ENCODE measurements at places on chromosomes 7 and 10.

GRCh38 chr7:123209786-123210185 lies 10.0 kb upstream of the SLC13A1 start:
- no peak for DNase-seq

- no peak for DNase-seq
Measured at GRCh38 chr7:91347290-91347689, 83.1 kb downstream of the FZD1 start.

DNA sequence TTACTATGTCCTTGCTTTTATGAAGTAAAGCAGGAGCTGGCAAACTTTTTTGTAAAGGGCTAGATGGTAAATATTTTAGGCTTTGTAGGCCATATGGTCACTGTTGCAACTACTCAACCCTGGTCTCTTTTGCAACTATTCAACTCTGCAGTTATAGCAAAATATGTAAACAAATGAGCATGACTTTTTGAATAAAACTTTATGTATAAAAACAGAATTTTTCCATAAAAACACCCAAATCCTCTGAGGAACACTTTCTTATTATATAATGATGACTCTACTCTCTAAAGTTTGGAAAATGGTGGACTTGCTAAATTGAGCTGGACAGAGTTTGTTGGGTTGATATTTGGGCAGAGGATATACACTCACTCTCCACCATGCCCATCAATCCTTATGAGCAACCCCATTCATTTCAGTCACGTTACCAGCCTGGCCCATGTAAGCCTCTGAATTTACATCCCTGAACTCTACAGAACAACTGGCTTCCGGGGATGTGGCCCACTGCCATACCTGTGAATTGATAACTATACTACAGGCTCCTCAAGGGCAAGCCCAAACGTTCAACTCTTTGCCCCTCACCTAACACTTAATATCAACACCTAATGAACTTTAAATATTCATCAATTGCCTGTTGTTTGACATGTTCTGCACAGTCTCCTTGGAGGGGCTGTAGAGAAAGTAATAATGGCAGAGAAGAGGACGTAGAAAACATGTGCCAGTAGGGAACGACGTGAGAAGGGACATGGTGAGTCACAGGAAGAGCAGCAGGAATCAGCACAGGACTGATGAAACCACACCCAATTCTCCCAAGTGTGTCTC lies 37.6 kb downstream of the SGMS1 start:
- DNase-seq: no peak

GRCh38 chr10:8042721-8043568 lies 11.5 kb upstream of the GATA3 start:
- no peak for DNase-seq

- no peak for DNase-seq
Measured at GRCh38 chr7:128961030-128961659, 23.4 kb downstream of the IRF5 start.

GRCh38 chr7:26485367-26485934 lies 193.8 kb downstream of the SNX10 start:
- no peak for DNase-seq

DNA sequence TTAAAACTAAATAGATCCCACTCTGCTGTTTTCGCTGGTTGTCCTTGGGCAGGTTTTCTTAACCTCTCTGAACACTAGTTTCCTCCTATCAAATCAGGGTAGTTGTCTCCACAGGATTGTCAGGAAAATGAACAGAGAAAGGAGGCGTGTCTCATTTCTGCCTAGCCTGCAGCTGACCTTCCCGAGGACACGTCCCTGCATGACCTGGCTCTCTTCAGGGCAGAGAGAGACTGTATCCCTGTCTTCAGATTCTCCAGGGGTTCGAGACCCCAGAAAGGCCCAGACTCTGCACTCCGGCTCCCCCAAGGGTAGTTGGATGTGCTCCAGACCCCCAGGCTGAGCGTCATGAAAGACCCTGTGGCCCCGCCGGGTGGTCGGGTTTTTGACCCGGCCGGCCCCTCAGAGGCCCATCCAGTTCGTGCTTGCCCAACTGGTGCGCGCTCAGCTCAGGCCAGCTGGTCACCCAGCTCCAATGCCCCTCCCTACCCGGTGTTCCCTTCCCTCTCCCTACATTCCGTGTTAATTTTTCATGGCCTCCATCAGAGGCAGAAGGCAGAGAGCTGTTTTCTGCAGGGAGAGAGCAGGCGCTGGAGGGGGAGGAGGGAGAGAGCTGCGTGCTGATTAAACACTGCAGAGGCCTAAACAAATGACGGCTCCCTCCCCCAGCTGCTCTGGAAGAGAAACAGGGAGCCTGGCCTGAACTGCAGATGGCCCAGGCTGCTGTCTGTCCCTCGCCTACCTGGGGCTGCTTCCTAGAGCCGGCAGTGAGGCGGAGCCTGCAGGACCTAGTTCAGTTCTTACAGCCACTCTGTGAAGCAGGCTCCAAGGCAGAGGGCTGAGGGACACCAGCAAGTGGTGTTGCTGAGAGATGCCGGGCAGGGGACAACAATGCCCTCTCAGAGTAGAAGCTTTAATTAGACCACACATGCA lies 86.2 kb upstream of the PPIF start:
- no peak for DNase-seq

GRCh38 chr7:39153113-39153512 lies 175.4 kb downstream of the POU6F2 start:
- no peak for DNase-seq

GRCh38 chr7:40213856-40214255 lies 79.1 kb downstream of the SUGCT start:
- DNase-seq: no peak

GRCh38 chr10:33307835-33308234 lies 26.6 kb downstream of the NRP1 start:
- no peak for DNase-seq

DNA sequence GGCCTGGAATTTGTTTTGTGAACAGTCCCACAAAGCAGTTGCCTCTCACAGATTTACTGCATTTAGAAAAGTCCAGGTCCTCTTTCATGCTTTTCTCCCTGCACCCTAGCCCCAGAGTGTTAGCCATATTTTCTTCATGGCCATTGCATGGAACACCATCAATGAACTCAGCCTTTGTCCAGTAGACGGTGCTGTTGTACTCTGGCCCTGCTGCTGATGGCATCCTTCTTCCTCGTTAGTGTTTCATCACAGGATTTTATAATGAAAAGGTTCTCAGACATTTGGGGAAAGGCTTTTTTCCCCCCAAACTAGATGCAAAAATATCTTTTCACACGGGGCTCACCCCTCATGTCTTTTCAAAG lies 93.0 kb upstream of the SLC25A13 start:
- no peak for DNase-seq

DNA sequence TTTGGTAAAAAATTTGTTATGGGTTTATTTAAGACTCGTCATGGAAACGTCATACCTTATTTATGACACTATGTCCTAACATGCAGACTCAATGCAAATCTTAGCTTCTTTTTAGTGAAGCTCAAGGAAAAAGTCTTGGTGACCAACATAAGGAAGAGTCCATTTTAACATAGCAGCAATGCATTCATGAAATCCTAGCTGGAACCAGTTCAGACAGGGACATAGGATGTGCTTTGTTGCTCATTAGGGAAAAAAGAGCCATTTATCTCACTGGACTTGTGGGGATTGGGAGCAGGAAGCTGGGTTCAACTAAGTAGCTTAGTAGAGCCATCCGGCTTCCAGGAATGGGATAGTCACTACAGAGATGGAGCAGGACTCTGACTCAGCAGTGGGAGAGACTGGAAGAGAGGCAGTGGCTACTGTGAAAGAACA lies 100.7 kb upstream of the DKK1 start:
- no peak for DNase-seq

DNA sequence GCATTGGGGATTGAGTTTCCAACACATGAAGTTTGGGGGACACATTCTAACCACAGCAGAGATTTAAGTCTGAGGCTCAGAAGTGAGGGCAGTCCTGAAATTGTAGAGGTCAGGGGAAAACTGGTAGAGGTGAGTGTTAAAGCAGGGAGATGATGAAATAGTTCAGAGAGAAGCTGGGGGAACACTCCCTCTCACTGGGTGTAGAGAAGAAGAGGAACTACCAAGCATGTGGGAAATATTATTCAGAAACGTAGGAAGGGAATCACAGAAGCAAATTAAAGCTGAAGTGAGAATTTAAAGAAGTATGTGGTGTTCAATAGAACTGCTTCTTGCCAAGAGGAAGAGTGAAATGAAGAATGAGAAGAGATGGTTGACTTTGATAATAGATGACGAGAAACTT lies 121.5 kb upstream of the FAM3C start:
- no peak for DNase-seq

DNA sequence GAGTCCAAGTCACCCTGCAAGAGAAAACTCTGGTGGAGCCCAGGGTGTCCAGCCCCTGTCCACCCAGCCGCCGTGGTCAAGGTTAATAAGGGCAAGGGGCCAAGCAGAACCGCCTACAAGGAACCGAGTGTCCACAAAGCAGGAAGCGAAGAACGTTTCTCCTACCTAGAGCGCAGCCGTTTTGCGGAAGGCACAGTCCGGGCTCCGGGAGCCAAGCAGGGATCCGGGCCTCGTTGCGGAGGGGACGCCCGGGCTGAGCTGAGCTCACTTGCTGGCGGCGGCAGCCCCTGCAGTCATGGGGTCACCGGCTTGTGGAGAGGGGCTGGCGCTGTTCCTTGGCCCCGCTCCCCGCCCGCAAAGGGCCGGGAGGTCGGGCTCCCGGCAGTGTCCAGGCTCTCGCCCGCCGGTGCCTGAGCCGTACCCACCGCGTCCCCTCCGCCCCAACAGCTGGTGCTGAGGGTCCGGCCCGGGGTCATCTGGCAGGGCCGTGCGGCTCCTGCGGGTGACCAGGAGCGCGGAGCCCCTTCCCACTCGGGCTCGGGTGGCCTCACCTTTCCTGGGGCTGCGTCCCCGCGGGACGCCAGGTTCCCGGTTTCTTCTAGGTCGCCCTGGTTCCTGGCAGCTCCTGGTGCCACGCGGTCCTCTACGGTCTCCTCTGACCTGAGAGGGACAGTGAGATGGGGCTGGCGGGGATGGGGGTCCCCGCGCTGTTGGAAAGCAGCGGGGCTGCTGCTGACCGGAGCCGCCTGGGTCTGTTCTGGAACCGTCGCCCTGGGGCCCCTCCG lies 14.0 kb upstream of the ZNF273 start:
- DNase-seq: no peak

GRCh38 chr10:91742229-91742628 lies 56.0 kb upstream of the TNKS2 start:
- DNase-seq: no peak

DNA sequence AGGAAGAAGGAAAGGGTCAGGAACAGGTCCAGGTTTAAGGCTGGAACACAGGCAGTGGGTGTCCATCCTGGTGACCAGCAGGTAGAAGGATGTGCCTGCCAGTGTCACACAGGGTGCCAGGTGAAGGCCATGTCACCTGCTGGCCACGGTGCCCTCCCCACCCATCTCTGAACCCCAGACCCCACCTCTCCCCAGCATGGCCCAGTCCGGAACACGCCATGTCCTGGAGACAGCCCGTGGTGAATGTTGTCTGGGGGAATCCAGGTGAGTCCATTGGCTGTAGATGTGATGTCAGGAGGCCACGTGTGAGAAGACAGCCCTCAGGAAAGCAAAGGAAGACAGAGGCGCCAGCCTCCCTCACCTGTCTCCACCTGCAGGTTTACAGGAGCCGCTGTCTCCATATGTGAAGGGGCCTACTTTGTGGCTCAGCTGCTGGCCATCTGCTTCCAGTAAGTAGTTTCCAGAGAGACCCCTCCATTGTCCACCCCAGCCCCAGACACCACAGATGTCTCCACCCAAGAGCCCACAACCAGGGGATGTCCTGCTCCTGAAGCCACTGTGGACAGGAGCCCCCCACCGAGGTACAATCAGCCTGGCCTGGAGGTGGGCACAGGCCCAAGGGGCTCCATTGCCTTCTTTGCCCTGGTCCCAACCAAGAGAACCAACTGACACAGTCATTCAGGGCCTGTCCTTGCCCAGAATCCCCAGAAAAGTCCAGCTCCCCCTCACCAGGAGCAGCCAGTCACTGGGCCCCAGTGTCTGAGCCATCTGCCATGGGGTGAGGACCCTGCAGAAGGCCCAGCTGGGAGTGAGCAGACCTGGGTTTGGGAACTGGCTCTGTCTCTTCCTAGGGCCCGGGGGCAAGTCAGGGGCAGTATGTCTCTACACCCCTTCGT lies 20.7 kb downstream of the TMEM72 start:
- no peak for DNase-seq

DNA sequence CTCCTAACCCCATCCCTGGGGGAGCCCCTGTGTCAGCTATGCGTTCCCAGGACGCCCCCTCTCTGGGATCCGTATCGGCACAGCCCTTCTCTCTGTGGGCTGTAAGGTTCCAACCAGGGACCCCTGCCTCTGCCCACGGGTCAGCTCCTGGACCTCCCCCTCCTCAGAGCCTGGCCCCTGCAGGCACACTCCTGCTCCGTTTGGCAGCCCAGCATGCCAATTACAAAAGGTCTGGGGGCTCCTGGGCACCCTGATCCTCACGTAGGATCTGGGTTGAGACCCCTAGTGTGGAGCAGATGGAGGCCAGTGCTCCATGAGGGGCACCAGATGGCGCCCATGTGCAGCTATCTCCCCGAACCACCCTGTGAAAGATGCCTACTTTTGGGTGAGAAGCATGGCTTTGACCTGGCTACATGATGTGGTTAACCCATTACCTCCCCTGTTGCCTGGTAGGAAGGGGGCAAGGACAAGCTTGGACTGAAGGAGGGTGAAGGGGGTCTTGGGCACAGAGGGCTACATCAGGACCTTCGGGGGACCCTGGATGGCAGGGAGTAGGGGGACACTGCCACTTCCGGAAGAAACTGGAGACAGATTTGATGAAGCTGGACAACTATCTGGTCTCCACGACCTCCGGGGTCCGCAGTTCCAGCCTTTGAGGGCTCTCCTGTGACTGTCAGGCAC lies 9.0 kb downstream of the TACR2 start:
- DNase-seq: peak; percentile 36

- DNase-seq: no peak
Measured at GRCh38 chr7:132207782-132208181, 368.5 kb downstream of the PLXNA4 start.

DNA sequence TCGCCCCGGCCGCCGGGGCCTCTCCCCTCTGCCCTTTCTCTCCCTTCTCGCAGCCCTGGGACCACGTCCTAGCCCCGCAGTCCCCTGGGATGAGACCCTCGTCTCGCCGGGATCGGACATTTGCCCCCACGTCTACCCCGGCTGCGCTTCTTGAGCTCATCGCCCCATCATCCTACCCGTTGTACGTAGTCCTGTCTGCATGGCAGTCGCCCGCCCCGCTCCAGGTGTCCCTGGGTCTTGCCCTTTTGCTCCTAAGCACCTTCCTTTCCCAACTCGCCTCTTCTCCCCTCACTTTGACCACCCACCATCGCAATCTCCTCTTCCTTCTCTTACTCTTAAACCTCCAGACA lies 582 bp downstream of the TPST1 start:
- no peak for DNase-seq

- DNase-seq: no peak
Measured at GRCh38 chr7:20488850-20489249, 126.6 kb upstream of the ABCB5 start.

- DNase-seq: no peak
Measured at GRCh38 chr7:135246191-135246825, 12.7 kb downstream of the STRA8 start.

- no peak for DNase-seq
Measured at GRCh38 chr10:122327237-122328206, 47.0 kb upstream of the PLEKHA1 start.

GRCh38 chr7:90980545-90980944 lies 283.7 kb upstream of the FZD1 start:
- no peak for DNase-seq

- no peak for DNase-seq
Measured at GRCh38 chr10:88388324-88388723, 194.8 kb downstream of the RNLS start.

- DNase-seq: no peak
Measured at GRCh38 chr7:73644688-73645286, 20.5 kb upstream of the MLXIPL start.

Data from CD4-positive, alpha-beta T cell treated with Interleukin-15 for 1 hour (primary cell).